ENCODE measurements at places on chromosomes 6 and 20.
A peak's percentile ranks its signal among the peaks of the same experiment; 100 is the strongest.

- DNase-seq, result no peak
Observed at GRCh38 chr6:34969662-34970265, 80.7 kb downstream of the ANKS1A start.

DNA sequence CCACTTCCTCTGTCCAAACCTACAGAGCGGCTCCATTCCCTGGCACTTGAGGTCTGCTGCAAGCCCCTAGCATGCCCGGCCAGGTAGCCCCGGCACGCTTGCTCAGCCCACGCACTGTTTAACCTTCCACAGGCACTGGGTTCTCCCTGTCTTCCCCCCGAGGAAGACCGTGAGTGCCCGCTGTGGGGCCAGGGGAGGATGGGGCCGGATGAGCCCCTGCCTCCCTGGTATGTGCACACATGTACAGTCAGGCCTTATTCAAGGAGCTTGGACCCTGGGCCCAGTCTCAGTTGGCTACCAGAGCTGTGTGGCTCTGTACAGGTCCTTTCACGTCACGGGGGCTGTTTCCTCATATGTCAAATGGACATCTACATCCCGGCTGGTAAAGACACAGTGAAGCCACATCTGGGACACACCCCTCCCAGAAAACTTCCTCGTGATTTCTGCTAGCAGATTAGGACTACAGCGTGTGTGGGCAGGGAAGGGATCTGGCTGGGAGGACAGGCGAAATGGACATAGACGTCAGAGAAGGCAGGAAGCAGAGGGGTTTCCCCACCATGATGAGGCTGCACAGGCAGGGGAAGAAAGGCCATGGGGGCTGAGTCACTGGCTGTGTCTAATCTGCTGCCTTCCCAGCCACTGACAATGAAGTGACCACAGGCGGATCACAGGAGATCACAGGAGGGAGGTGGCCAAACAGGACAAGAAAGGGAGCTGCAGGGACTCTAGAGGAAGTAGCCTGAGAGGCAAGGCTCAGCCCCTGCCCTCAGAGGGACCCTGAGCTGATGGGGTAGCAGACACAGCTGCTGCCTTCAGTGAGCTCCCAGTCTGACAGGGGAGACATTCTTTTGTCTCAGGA, 62.9 kb downstream of the MRPL14 start:
- DNase-seq, result no peak

DNA sequence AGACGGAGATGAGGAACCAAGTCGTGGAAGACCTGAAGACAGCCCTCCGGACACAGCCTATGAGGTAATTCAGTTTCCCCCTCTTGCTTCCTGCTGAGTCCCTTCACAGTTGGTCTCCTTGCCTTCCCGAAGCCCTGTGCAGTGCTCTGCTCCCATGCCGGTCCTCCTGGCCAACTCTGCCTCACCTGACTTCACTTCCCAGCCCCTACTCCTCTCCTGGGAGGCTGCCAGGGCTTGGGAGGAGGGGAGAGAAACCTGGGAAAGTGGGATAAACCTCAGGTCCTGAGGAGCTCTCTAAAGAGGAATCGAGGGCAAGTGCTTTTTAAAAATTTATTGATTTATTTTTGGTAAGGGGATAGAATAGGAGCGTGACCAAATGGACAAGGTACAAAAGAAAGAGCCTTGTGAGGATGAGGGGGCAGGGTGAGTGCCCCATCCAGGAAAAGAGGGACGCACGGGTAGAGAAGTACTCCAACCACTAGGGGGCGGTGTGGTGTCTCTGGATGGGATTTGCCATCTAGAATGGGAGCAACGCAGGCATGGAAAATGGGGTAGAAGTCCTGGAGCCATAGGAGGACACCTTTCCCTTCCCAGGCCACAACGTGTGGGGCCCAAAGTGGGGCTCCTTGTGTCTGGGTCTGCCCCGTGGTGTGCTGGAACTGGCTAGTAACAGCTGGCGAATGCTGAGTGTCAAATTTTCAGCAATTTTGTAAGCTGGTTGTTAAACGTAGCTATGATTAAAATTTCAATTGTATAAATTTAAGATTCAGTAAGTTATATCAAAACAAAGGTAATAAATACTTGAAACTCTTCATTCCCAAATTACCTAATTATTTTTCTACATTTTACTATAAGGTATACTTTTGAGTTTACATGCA, 69.0 kb downstream of the MOCS1 start:
- DNase-seq, result peak; percentile 36

- DNase-seq, result no peak
Observed at GRCh38 chr20:47345214-47345613, 11.3 kb downstream of the ZMYND8 start.

GRCh38 chr20:44780226-44780625, 30.1 kb downstream of the RIMS4 start:
- no peak for DNase-seq

DNA sequence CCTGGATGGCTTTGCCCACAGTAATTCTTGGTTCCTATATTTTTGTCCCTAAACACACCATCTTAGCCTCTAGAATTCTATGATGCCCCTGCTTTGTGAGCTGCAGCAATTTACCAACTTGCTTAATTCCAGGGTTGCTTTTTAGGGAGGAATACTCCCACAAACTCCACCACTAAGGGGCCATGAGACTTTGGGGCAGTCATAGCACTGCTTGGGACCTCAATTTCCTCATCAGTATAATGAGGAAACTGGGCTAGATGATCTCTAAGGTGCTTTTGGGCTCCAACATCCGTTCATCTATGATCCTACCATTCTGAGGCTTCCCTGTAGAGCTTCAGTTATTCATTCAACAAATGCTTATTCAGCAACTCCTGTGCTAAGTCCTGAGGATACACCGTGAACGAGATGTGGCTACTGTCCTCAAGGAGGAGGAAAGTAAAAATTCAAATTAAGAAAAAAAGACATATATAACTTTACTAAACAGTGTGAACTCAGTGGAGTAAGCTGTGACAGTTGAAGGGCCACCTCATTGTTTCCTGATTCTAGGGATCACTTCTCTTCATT, 75.3 kb downstream of the PRDM1 start:
- no peak for DNase-seq

- DNase-seq, result no peak
Observed at GRCh38 chr20:1877609-1878200, 17.5 kb upstream of the SIRPA start.

DNA sequence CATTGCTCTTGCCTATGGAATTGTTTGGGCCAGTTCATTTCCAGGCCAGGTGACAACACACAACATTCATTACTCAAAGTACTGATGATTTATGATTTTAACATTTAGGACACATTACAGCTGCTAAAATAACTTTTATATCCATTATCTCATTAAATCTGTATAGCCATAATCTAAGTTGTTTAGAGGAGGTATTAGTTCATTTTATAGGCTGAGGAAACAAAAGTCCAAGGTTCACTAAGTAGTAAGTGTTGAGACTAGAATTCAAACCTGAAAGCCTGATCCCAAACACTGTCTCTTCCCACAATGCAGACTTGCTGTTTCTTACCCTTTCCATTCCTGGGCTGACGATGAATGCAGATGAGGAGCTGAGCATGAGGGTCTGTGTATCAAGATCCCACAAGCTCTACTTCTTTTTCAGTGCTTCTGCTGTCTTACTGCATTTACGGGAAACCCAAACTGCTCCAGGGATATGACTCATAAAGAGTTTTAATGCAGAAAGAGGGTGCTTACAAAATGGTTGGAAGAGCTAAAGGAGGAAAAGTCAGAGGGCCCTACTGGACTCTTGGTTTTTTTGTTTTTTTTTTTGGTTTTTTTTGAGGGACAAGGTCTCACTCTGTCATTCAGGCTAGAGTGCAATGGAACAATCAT, 17.9 kb downstream of the TENT5A start:
- DNase-seq, result no peak

DNA sequence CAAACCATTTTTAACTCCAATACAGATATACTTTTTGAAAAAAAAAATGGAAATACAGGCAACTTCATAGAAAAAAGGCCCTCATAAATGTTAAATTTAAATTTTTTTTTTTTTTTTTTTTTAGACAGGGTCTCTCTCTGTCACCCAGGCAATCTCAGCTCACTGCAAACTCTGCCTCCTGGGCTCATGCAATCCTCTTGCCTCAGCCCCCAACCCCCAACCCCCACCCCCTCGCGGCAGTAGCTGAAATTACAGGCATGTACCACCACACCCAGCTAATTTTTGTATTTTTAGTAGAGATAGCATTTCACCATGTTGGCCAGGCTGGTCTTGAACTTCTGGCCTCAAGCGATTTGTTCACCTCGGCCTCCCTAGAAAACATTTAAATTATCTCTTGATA, 12.8 kb upstream of the ULBP3 start:
- DNase-seq, result no peak

DNA sequence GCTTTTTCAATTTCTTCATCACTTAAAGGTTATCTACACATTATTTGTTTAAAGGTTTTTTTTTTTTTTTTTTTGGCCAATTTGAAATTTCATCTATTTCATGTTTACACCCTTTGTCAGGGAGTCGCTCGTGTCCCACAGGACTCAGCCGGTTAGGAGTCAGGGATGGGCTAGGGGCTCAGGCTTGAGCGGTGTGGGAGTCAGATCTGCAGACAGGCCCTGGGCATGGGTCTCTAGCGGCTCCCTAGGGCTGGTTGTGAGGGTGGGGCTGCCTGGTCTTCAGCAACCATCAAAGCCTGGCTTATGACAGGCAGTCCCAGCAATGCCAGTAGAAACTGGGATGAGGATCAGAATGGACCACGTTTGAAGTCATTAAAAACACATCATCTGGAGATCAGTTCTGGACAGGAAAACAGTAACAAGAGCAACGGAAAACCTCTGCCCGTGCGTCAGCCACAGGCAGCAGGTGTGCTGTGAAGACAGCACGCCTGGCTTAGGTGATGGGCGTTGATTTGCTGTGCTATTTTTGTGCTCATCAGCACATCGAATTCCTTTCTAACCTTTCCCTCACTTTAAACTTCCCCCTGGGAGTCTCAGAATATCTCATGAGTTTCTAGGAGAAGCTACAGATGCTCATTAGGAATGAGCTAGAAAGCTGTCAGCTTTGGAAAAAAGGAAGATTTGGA, 91.3 kb upstream of the MPC1 start:
- no peak for DNase-seq

DNA sequence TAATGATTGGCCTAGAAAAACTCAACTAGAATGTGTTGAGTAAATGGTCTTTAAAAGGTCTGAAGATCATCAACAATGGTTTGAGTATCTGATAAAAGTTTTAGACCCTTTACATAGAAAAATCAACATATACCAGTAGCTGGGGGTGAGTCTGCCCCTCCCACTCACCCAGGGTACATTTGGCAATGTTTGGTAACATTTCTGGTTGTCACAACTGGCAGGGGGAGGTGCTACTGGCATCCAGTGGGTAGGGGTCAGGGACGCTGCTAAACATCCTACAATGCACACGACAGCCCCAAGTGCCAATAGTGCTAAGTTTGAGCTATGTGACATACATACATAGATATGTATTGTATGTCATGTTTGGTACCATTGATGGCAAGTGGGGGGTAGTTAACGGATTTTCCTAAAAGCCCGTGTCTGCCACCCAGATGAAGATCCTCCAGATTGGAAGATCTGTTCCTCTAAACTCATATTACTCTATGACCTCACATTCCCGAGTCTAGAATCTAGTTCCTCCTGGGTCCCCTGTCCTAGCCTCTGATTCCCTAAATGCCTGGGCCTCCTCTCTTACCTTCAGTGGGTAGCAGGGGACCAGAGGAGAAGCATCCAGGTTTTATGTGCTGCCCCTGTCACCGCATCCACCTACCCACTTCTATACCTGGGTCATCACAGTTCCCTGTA, 2.5 kb upstream of the MMP9 start:
- DNase-seq, result no peak

GRCh38 chr6:81491454-81492101, 260.9 kb downstream of the TENT5A start:
- DNase-seq, result no peak

DNA sequence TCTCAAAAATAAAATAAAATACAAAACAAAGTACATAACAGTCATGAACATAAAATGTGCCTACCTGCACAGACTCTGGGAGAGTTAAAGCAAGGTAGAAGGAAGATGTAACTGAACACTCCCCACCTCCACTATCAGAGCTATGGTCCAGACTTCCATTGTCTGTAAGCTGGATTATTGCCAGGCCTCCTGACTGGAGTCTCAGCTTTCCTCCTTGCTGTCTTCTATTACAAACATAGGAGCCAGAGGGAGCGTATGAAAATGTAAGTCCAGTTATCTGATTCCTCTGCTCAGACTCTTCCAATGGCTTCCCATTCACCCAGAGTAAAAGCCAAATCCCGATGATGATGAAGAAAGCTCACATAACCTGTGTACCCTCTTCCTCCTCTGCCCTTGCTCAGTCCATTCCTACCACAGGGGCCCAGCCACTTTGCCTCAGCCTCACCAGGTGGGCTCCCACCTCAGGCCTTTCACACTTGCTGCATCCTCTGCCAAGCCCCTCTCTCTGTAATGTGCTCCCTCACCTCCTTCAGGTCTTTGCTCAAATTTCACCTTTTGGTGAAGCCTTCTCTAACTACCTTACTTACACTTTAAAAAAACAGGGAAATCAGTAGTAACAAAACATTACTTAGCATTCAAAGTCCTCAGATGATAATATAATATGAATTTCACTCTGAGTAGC, 194.1 kb downstream of the RIMS1 start:
- DNase-seq, result peak; percentile 8

DNA sequence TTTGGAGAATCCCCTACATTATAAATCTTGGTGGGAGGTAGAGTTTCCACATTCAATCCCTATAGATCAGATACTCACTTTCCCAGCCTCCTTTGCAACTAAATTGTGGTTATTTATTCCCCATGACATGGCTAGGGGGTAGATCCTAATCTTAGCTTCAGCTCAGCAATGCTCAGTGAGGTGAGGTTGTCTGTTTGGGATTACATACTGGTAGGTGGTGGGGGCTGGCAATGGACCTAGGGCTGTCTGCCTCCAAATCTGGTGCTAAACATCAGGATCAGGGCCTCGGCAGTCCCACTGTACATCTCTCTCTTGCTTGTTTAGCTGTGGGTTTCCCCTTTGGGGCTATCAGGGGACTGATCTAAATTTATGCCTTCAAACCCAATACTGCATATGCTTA, 45.8 kb upstream of the PMEPA1 start:
- DNase-seq, result no peak

DNA sequence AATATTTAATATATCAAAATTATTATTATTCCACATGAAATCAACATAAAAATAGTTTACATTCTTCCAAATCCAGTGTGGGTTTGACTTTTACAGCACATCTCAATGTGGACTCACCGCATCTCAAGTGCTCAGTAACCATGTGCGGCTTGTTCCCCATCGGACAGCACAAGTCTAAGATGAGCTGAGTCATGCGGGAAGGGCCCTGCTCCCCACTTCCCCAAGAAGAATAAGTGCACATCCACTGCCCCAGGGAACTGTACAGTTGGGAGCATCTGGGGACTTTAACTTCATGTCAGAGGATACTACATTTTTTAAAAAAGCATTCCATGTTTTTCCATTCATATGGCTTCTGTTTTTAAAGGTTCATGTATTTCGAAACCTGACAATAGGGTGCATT, 325.6 kb downstream of the BTBD3 start:
- no peak for DNase-seq

DNA sequence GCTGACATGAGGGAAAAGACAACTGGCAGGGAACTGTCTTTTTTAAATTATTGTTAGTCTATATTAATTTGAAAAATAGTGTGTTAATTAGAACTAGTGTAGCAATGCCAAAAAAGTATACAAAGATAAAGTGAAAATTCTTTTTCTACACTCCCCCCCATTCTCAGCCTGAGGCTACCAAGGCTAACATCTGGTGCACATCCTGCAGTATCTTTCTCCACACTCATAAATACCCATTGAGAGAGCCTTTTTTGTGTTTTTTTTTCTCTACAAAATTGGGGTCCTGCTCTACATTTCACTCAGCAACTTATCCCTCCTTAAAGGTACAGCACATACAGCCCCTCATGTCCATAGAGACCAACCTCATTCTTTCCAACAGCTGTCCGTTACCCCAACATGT, 20.7 kb downstream of the PREX1 start:
- DNase-seq, result no peak

- peak; percentile 15 for DNase-seq
Observed at GRCh38 chr6:90701146-90701781, 114.4 kb upstream of the MAP3K7 start.
